ENCODE measurements at places on chromosomes 7 and 10.
A peak's percentile ranks its signal among the peaks of the same experiment; 100 is the strongest.

DNA sequence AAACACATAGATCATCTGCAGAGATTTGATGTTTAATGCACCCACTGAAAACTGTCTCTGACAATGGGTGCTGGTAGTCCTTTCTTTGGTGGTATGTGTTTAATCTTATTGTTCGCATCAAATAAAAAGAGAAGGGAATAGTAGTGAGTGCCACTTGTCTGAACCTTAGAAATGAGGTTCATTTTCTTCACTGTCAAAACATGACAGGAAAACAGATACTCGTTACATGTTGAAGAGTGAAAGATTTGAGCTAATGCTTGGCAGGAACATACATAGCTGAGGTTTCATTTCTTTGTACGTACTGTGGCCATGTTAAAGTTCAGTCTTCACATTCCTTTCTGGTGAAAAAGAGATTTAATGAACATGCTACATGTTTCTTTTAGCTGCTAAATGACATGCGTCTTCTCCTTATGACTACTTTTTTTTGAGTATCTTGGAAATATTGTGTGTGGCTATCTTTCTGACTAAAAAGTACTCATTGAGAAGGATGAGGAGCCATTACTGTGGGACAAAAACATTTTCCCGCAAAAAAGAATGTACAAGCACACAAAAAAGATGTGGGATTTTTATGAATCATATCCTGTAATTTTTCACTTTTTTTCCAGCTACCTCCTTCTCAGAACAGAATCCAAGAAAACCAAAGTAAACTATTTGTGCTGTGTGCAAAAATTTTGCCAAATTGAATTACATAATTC lies 108.0 kb downstream of the TWIST1 start:
- DNase-seq = no peak

DNA sequence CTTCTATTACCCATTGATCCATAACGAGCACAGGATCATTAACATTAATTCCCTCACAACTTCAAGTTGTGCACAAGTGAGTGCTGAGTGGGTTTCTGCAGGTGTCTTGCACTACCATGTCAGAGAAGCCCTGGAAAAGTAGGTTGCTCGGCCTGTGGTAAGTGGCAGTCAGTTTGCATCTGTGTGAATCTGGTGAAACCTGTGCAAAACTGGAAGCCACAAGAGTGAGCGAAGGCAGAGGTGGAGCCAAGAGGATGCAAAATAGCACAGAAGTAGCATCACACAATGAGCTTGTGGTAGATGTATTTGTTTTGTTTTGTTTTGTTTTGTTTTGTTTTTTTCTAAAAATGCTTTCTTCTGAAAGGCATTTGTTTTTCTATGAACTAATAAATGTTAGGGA lies 181.5 kb downstream of the THSD7A start:
- DNase-seq = no peak

- DNase-seq = no peak
Measured at GRCh38 chr7:25675789-25676474, 447.6 kb upstream of the NPVF start.

DNA sequence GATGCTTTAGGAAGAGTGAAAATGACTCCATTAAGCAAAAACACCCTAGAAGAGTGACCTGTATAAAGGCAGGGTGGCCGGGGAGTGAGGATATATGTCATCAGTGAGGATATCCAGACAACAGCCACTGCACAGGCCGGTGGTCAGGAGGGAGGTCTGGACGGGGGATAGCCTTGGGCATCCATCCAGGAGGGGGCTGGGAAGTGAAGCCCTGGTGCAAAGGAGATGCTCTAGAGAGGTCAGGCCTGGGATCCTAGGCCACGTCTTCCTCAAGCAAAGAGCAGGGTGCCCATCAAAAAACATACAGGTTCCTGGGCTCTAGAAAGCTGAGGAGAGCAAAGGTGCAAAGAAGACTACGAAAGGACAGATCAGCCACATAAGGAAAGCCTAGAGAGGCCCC lies 25.6 kb downstream of the FAM171A1 start:
- DNase-seq = no peak

DNA sequence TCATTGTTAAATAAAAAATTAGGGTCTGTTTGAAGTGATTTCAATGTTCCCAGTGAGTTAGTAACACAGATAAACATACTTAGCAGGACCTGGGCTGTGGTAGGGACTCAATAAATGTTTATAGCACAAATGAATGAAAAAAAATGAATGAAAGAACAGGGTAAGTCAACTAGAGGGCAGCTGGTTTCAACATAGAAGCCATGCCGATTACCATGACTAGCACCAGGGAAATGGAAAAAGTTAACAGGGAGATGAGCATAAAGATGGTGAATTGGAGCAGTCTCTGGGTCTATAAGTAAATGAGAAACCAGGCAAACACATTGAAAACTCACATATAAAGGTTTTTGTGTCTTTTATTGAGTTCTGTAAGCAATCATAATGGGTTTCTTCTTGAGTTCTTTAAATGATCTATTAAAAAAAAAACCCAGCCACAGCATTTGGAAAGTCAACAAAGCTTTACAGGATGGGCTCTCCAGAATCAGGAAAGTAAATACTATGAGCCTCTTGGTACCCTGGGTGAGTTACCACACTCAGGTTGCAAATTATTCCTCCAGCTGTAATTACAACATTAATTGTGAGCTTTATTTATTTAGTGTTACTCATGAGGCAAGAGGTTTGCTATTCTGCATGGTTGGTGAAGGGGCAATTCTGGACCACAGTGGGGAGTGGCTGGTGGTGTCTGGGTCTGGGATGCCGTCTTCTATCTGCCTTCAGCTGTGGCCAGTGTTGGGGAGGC lies 46.1 kb upstream of the MTPN start:
- no peak for DNase-seq

- peak; percentile 69 for DNase-seq
Measured at GRCh38 chr7:115356999-115357702, 435.3 kb downstream of the MDFIC start.

- DNase-seq = no peak
Measured at GRCh38 chr10:32038777-32039176, 17.4 kb downstream of the KIF5B start.

DNA sequence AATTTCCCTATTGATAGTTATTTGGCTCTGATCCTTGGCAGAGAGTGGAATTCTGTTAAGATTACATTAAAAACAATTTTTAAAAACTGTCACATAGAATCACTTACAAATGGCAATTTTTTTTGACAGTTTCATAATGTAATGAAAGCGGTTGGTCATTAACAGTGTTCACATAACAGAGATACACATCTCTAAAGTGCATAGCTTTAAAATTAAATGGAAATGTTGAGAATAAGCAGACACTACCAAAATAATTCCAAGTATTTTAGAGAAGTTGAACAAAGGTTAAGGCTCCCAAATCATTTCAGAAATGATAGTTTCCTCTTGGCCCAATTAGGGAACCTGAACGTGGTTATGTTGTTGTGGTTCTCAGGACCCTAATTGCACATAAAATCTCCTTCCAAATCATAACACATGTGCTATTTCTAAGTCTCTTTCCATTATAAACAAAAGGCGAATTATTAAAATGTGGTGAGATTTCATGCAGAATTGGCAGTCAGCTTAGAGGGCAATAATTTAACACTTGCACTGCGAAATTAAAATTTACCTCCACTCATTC lies 528.9 kb upstream of the FZD8 start:
- no peak for DNase-seq

GRCh38 chr10:10394933-10395658 lies 622.6 kb upstream of the CELF2 start:
- no peak for DNase-seq

- DNase-seq = no peak
Measured at GRCh38 chr10:3432081-3432825, 259.7 kb upstream of the PITRM1 start.

- DNase-seq = no peak
Measured at GRCh38 chr10:5043716-5044115, 40.1 kb upstream of the AKR1C2 start.

DNA sequence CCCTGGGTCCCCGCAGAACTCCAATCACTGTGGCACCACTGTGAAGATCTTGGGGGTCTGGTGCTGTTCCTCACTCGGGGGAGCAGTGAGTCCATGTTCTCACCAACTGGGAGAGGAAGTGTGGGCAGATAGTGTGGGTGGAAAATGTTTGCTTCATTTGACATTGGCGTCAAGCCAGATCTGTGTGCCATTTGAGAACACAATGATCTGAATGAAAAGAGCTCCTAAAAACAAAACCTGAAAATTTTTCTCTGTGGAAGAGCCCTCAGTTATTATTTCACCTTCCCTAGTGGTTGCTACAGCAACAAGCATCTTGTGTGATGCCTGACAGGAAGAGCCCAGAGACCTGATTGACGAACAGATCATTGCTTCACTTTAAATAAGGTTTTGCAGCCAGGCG lies 125.6 kb downstream of the VIPR2 start:
- DNase-seq = no peak

GRCh38 chr7:69439636-69440325 lies 158.5 kb upstream of the AUTS2 start:
- no peak for DNase-seq

DNA sequence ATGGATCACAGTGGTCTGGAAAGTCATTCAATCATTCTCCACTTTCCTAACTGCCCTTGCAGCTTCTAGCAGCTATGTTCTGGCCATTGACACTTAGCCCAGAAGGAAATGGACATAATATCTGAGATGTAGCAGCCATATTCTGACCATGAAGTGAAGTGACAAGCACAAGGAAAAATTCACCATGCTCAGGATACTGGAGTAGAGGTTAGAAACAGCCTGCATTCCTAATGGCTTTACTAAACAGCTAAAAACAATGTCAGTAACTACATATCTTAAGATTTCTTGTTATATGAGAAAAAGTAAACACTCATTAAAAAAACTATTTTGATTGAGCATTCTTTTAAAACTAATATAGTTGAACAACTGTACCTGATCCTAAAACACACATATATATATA lies 443.8 kb downstream of the MAGI2 start:
- DNase-seq = no peak
